Activated gamma-delta T cell (primary cell): ENCODE measurements at places on chromosomes 5 and 9.
A peak's percentile ranks its signal among the peaks of the same experiment; 100 is the strongest.

- DNase-seq = no peak
Observed at GRCh38 chr9:109652971-109653370, 127.0 kb upstream of the PALM2AKAP2 start.

DNA sequence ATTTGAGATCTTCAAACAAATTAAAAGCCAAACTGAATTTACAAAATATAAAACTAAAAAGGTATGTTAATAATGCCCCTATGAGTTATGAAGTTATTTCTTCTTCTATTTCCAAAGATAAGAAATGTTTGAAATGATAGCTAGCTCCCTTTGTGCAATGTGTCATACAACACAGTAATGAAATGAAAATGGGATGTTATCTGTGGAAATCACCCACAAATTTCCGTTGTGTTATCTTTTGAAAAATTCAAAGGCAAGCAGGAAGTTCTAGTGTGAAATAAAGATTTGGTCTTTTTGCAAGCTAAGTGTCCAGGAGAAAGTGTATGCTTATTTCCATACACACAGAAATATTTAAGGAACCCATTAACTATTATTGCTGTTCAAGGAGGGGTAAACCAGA is 375.3 kb upstream of the PRR16 start:
- DNase-seq = no peak

- DNase-seq = no peak
Observed at GRCh38 chr9:75390951-75391350, 302.6 kb downstream of the OSTF1 start.

GRCh38 chr9:36064448-36065037 is 27.8 kb downstream of the RECK start:
- DNase-seq = no peak

DNA sequence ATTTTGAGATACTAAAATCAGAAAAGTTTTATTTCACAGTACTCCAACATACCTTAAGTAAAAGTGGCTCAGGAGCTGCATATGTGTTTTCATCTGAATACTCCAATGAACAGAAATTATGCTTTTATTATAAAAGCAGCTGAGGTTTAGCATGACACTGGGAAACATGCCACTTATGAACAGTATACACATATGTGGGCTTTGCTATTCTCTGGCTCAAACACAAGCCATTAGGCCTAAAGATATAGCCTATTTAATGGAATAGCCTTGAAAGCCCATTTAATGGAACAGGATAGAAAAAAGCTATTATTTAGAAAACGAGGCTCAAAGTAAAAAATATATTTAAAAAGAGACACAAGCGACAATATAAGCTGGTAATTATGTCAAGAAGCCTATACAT is 74.1 kb downstream of the SLC38A9 start:
- DNase-seq = no peak

GRCh38 chr9:135147474-135147805 is 60.0 kb downstream of the OLFM1 start:
- no peak for DNase-seq

DNA sequence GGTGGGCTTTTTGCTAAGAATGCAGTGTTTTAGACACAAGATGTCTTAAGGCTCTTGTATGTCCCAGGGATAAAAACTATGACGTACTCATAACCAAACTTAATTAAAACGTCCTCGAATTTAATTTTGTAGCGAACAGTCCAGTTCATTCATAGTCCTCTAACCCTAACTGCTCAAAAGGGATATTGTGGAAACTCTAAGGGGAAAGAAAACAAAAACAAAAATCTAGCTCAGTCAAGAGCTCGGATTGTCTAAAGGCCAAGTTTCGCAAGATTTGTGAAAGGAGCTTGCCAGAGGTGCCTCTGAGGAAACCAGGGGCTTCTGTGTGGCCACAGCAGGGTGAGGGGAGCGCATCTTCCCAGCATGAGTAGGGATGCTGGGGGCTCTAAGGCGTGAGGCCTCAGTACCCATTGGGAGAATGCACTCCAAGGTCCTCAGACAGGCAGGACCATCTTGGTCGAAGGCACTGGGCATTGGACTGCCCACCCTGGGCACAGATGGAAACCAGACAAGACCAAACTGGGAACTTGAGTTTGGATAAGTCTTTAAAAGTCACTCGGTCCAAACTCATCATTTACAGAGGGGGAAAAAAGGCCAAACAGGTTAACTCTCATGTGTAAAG is 71.8 kb downstream of the PRRT1B start:
- DNase-seq = no peak

DNA sequence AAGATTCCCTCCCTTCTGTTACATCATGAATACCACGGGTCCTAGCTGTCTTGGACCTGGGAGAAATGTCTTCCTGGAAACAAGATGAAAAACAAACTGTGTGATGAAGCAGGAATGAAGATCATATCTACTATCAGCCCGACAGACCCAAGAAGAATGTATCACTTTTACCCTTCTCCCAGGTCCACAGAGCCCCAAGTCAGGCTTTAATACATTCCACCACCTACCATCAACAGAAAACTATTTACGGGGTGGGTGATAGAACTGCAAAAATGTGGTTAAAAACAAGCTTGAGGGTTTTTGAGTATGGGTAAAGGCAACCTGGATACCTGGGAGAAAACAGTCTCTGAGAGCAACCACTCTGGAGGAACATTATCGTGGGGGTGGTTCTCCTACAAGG is 327.0 kb downstream of the TRIM32 start:
- no peak for DNase-seq

- no peak for DNase-seq
Observed at GRCh38 chr9:25864509-25864908, 186.3 kb upstream of the TUSC1 start.

DNA sequence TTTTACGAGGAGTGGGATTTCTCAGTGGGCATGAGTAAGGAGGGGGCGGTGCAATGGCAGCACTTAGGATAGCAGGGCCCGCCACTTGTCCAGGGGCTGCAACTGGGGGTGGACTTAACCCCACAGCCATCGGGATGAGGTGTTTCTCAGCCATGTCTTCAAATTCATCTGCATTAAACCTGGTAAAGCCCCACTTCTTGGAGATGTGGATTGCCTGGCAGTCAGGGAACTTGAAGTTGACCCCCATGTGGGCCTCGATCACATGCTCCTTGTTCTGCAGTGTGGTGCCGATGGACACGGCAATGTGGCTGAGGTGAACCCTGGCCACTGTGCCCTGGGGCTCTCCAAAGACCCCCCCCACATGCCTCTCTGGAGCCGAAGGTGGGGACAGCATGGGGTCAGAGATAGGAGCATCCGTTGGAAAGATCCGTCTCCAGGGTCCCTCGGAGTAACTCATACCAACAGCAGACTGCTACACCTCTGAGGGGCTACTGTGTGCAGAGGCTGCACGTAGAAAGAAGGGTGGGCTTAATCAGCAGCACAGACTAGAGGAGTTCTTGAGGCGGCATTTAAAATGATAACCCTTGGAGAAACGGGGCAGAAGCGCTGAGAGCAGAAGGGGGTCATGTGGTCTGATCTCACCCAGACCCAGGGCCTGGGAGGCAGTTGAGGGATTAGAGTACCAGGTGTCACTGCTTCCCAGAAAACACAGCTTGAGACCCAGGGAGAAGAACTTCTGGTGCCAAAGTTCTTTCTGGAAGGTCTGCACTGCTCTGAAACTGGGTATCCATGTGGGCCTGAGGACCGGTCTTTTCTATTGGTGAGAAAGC is 141.4 kb downstream of the MTX3 start:
- DNase-seq = no peak

DNA sequence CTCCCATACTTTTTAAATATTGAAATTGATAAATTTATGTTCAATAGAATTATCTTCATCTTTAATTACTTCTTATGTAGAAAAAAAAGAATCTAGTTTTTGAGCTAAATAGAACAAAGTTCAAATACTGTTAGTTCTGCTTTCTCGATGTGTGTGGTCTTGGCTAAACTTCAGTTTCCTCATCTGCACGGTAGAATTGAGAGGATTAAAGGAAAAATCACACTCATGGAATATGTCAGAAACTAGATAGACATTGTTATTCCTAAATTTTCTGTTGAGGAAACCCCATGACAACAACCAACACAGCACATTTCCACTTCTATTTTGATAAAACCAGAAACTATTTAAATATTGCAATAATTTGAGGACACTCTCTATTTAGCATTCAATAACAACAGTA is 100.3 kb downstream of the MUSK start:
- no peak for DNase-seq

DNA sequence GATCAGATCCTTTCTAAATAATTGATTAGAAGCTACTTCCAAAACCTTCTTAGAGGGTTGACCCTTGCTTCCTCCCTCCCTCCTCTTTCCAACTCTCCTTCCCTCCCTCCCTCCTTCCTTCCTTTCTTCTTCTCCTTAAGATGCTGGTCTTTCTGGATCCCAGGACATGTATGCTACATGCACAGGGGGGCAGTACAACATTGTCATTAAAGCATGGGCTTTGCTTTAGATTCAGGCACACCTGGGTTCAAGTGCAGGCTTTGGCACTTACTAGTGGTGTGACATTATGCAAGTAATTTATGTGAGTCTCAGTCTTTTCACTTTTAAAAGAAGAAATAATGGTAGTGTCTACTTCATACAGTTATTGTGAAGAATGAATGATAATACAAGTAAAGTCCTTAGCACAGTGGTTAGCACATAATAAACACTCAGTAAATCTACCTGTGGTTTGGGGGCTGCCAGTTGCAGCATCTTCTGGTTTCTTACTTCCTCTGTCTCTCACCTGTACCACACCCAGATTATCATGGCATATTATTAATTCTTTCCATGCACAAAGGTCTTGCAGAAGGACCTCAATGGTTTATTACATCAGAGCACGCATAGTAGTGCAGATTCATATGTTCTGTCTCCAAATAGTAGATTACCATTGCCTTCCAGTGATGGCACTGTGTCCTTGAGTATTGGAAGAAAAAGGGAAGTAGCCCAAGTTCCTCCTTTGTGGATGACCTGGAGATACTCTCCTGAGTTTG is 154.1 kb downstream of the ARHGAP26 start:
- no peak for DNase-seq

DNA sequence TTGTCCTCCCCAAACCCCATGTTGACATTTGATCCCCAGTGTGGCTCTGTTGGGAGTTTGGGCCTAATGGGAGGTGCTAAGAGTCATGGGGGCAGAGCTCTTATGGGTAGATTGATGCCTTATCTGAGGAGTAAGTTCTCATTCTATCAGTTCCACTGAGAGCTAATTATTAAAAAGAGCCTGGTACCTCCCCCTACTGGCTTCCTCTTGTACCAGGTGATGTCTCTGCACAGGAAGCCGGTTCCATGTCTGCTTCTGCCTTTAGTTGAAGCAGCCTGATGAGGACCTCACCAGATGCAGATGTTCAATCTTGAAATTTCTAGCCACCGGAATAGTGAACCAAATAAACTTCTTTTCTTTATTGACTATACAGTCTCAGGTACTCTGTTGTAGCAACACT is 10.8 kb downstream of the GABRB2 start:
- no peak for DNase-seq

GRCh38 chr9:4145482-4145881 is 154.4 kb downstream of the GLIS3 start:
- DNase-seq = no peak

- DNase-seq = no peak
Observed at GRCh38 chr5:35804841-35805240, 51.9 kb upstream of the IL7R start.

DNA sequence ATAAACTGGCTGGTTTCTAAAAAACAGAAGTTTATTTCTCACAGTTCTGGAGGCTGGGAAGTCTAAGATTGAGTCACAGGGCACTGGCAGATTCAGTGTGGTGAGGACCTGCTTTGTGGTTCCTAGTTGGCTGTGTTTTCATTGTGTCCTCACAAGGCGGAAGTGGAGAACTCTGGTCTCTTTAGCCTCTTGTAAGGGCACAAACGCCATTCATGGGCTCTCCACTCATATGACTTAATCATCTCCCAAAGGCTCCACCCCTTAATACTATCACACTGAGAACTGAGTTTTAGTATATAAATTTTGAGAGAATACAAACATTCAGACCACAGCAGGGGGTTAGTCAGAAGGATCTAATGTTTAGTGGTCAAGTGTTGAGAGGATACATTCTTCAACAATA is 208.2 kb downstream of the SEC61B start:
- DNase-seq = no peak

DNA sequence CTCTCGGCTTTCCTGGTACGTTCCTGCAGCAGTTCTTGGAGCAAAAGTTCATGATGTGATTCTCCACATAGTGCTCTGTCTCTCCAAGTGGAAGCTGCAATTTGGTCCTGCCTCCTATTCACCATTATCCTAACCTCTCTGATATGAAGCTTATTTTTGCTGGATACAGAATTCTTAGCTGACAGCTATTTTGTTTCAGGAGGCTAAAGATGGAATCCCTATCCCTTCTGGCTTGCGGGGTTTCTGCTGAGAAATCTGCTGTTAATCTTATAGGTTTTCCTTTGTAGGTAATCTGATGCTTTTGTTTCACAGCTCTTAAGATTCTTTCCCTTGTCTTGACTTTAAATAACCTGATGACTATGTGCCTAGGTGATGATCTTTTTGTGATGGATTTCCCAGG is 181.6 kb upstream of the VLDLR start:
- no peak for DNase-seq

DNA sequence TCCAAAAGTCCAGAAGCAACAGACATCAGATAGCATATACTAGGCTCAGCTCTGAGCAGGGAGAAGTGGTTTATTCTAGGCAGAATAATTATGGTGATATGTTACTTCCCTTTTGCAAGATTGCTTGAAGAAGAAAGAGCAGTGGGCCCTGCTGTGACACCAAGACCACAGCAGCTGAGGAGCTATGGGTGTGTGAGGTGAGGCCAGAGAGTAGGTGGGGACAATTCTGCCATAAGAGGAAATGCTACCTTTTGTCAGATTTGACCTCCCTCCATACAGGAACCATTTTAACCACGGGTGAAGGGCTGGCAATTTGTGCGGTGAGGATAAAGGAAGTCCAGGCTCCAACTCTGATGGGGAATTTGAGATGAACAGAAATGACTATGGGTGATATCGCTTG is 51.3 kb downstream of the TNFSF15 start:
- no peak for DNase-seq

DNA sequence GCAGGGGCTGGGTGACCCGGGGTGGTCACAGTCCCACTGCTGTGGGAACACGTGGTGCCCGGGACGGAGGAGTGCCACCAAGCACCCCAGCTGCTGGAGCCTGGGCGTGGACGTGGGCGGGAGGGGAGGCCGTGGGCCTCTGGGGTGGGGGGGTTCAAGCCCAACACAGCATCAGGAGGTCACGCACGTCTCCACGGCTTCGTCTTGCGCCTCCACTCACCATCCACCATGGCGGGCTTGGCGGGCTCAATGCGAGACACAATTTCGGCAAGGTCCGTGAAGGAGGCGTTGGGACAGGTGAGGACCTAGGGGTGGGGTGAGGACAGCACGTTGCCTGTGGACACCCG is 2.2 kb upstream of the NSMF start:
- DNase-seq = peak; percentile 56

- DNase-seq = no peak
Observed at GRCh38 chr5:101288633-101289032, 385.6 kb upstream of the ST8SIA4 start.

- no peak for DNase-seq
Observed at GRCh38 chr5:139863855-139864558, 68.4 kb downstream of the PSD2 start.

GRCh38 chr5:16763211-16763610 is 146.4 kb upstream of the RETREG1 start:
- DNase-seq = no peak

- no peak for DNase-seq
Observed at GRCh38 chr9:15972760-15973159, 419.9 kb downstream of the CCDC171 start.
